CD4-positive, alpha-beta T cell treated with Interleukin-6 for 4 hours (primary cell): ENCODE measurements at places on chromosomes 7 and 10.

GRCh38 chr10:43570971-43571370 is 3.4 kb downstream of the ZNF239 start:
- no peak for DNase-seq

DNA sequence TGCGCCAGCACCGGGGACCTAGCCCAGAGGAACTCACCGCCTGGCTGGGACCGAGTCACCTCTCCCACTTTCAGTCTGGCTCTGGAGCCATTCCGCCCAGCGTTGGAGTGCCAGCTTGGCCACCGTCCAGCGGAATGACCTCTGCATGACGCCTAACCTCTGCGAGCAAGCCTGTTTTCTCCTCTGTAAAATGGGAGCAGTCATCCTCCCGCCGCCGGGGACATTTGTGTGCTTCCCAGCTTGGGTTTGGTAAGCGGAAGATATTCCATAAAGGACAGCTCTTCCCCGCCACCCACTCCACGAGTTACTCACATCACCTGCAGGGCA is 1.3 kb upstream of the ZCCHC24 start:
- no peak for DNase-seq

- DNase-seq, result no peak
These were observed 22.4 kb downstream of the LHPP start for GRCh38 chr10:124484031-124484430.

DNA sequence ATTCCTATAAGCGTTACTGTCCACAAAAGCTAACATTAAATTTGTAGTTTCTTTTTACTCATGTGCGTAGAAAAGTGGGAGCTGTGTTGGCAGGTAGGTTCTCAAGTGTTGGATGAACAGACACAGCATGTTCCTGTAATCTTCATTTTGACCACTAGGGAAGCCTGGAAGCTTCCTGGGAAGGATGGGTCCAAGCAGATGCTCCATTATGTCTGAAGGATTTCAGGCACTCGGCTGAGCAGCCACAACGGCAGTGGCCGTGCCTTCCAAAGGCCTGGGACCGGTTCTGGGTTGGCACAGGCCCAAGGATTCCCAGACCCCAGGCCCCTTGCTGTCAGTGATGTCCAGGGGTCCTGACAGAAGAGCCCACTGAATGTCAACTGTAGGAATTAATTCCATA is 386.3 kb downstream of the TNS3 start:
- DNase-seq, result no peak

DNA sequence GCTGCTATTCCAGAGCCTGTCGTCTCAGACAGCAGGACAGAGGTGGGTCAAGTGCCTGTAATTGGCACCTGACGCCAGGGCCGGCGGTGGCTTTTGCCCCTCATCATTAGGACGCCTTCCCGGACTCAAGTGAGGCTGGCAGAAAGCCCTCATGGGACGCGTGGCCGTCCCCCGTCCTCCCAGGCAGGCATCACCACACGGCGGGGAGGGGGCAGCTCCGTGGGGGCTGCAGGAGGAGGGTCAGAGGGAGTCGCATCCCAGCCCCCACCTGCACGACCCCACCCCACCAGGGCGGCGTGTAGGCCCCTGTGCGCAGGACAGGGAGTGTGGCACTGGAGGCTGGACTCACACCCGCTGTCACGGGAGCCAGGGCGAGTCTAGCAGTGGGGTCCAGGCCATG is 16.3 kb downstream of the CFAP46 start:
- DNase-seq, result no peak

DNA sequence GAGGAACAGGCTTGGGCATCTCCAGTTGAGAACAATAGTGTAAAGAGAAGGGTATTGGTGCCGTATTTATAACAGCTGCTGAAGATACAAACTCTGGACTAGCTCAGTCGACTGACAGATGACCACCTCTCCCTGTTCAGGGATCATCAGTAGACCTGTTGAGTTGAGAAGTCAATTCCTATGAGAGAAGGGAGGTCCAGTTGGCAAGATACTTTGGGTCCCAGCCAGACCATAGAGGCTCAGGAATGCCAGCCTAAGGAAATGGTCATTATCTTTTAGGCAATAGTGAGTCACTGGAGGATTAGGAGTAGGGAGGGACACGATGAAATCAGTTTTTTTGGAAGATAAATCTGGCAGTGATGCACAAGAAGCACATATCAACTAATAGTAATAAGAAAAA is 202.9 kb downstream of the TRIL start:
- no peak for DNase-seq

DNA sequence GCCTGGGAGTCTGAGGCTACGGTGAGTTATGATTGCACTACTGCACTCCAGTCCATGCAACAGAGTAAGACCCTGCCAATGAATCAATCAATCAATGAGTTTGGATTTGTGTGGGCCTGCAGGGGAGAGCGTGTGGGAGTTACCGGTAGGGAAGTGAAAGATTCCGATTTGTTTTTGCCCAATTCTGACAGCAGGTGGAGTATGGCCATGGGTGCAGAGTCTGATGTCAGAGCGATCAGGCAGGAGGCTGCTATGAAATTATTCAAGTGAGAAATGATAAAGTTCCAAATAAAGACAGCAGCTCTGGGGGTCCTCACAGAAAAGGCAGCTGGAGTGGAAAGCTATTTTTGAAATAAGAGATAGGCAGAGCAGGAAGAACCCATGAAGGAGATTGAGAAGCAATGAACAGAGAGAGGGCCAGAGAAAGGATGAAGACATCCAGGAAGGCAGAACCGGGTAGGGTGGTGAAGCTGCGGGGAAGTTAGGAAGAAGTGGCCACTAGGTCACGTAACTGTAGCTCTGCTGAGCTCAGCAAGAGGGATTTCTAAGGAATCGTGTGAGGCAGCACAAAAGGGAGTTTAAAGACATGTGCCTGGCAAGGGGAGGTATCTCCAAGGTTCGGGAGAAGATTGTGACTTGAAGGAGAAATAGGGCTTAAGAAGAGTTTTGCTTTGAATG is 93.7 kb upstream of the NMT2 start:
- no peak for DNase-seq

GRCh38 chr10:1190791-1191490 is 134.8 kb downstream of the WDR37 start:
- no peak for DNase-seq

DNA sequence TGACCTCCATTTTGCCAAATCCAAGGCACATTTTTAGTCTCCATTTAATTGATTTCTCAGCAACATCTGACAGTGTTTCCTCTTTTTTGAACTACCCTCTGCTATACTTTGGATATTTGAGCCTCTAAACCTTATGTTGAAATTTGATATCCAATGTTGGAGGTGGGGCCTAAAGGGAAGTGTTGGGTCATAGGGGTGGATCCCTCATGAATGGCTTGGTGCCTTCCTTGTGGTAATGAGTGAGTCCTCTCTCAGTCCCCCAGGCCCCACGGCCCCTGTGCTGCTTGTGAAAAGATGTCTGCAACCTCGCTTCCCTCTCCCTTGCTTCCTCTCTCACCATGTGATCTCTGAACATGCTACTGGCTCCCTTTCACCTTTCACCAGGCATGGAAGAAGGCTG is 96.8 kb upstream of the DGKB start:
- DNase-seq, result no peak

GRCh38 chr10:109952526-109952925 is 29.2 kb upstream of the XPNPEP1 start:
- no peak for DNase-seq

- DNase-seq, result no peak
These were observed 956 bp upstream of the KLHDC10 start for GRCh38 chr7:130069179-130069977.

DNA sequence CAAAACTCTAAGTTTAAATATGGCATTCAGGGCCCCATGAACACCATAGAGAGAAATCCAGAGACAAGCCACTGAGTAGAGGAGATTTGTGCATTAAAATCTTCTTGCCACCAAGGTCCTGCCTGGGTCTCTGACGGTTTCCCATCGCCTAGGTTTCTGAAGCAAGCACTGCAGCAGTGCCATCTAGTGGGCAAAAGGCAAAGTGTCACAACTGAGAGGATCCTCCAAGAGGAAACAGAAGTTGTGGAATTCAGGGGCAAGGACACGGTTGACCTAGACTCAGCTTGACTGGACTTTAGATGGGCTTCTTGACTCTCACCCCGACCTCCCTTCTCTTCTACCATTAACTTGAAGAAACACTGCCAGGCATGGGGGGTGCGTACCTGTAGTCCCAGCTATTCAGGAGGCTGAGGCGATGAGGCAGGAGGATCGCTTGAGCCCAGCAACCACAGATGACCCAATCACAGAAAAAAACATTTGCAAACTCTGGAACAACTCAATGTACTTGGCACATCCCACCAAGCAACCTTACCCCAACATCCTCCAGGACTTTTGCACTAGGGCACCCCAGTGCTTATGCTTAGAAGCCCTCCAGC is 604.1 kb downstream of the GALNT17 start:
- peak; percentile 31 for DNase-seq

DNA sequence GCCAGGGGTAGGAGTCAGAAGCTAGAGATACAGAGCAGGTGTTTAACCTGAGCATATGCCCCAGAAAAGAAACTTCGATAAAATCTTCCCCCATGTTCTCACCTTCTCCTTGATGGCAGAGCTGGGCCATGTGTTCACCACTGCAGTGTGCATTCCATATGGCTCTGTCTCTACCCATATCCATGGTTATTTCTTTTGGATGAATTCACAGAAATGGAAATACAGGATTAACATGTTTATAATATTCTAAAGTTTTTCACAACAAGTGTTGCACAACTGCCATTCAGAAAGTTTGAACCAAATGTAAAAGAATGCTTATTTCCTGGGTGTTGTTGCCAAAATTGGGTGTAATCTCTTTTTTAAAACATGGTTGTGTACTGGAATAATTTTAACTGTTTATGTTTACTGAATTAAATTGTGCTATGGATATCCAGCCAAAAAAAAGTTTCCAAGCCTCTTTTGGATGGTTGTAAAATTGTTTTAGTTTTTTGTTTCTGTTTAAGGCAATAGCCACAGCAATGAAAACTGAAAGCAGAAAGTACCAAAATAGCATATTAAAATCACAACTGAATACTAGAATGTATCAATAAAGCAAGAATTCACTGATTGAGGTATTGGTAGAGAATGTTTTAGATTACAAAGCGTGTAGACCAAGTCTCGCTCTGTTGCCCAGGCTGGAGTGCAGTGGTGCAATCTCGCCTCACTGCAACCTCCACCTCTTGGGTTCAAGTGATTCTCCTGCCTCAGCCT is 19.9 kb upstream of the CCNY start:
- DNase-seq, result no peak

DNA sequence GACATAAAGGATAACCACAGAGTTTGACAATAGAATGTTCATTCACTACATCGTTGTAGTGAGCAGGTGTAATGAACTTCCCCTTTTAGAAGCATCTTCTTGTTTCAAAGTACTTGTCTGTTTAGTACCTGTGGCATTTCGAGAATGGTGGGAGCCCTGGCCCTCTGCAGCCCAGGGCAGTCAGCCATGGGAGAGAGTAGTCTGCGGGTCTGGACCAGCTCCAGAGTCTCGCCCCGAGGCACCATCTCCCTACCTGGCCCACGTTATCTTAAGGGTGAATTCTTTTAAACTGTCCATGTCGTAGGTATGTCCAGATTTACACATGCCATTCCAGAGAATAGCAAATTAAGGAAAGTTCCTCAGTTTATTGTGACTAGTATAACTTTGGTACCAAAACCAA is 99.7 kb downstream of the BMPR1A start:
- no peak for DNase-seq

DNA sequence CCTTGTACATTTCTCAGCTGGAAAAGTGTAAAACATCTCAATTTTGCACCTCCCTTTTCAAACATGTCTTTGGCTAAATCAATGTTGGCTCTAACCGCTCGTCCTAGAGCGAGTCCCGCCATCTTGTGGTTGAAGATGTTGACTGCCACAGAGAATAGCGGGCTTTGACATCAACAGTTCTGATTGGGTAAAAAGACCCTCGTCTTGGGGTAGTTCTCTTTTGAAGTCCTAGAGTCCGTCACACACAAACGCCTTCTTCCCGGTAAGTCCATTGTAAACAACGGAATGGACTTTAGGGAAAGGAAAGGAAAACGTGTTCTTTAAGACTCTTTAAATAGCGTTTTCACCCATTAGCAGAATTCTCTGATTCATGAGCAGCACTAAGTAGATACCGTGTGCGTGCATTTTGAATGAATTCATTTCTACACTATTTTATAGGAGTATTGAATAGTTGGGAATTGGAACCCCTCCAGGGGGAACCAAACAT is 452 bp upstream of the RPP30 start:
- DNase-seq, result peak; percentile 50

GRCh38 chr10:2251631-2252030 is 514.3 kb upstream of the ADARB2 start:
- no peak for DNase-seq

DNA sequence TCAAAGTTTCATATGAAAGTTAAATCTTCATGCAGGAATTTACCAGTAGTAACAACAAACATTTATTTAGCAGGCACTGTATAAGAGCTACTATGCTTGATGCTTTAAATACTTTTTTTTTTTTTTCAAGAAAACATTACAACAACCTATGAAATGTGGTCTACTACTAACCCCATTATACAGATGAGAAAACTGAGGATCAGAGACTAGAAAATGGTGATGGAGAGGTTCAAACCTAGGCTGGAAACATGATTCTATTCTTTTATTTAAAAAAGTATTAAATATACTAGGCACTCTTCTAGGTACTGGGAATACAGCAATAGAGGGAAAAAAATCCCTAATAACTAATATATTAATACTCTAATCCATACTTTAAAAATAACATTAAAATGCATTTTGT is 40.6 kb upstream of the TMEM168 start:
- no peak for DNase-seq

DNA sequence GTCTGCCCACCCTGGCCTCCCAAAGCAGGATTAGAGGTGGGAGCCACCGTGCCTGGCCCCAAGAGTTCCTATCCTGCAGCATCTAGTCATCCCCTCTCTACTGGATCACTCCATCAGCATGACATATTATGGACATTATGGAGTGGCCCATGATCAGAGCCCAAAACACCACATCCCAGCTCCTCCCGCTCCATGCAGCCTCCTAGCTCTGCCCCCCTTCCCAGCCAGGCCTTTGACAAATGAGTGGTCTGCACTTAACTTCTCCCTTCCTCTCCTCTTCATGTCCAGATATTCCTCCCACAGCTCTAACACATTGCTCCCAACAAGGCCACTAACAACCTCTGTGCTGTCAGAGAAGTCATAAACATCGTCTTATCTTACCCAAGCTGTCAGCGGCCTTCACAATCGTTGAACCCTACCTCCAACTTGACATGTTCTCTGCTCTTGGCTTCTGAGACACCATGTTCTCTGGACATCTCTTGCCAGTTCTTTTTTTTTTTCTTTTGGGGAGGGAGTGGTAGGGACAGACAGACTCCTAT is 187.6 kb downstream of the NSUN6 start:
- no peak for DNase-seq

- no peak for DNase-seq
These were observed 168.0 kb upstream of the LRRN3 start for GRCh38 chr7:110922906-110923305.

DNA sequence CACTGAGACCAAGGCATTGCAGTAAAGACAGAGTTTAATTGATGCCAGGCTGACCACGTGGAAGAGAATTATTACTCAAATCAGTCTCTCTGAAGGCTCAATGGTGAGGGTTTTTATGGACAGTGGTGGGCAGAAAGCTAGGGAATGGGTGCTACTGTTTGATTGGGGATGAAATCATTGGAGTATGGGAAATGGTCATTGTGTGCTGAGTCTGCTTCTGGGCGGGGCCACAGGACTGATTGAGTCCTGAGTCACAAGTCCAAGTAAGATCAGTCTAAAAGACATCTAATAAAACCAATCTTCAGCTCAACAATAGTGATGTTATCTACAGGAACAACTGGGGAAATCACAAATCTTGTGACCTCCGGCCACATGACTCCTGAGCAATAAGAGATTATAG is 868.4 kb downstream of the SORCS3 start:
- DNase-seq, result no peak

- no peak for DNase-seq
These were observed 355.8 kb downstream of the RPS24 start for GRCh38 chr10:78389419-78389818.

GRCh38 chr10:56319386-56319785 is 41.7 kb downstream of the ZWINT start:
- no peak for DNase-seq
